Stimulated activated CD8-positive, alpha-beta memory T cell treated with anti-CD3 and anti-CD28 coated beads, Interleukin-7, amount 100 ng/mL, for 48 hours (primary cell): ENCODE measurements at places on chromosomes 12 and 14.
A peak's percentile ranks its signal among the peaks of the same experiment; 100 is the strongest.

GRCh38 chr14:100187247-100187833, 27.9 kb upstream of the DEGS2 start:
- no peak for DNase-seq

GRCh38 chr12:58321414-58321813, 380.0 kb downstream of the ATP23 start:
- DNase-seq: no peak

- DNase-seq: no peak
These were observed 19.0 kb downstream of the TRHDE start for GRCh38 chr12:72291175-72291574.

- no peak for DNase-seq
These were observed 37.4 kb upstream of the BMP4 start for GRCh38 chr14:53993920-53994607.

GRCh38 chr12:88648625-88649024, 68.4 kb upstream of the KITLG start:
- DNase-seq: no peak

- no peak for DNase-seq
These were observed 606 bp downstream of the EP400 start for GRCh38 chr12:131950182-131950913.

DNA sequence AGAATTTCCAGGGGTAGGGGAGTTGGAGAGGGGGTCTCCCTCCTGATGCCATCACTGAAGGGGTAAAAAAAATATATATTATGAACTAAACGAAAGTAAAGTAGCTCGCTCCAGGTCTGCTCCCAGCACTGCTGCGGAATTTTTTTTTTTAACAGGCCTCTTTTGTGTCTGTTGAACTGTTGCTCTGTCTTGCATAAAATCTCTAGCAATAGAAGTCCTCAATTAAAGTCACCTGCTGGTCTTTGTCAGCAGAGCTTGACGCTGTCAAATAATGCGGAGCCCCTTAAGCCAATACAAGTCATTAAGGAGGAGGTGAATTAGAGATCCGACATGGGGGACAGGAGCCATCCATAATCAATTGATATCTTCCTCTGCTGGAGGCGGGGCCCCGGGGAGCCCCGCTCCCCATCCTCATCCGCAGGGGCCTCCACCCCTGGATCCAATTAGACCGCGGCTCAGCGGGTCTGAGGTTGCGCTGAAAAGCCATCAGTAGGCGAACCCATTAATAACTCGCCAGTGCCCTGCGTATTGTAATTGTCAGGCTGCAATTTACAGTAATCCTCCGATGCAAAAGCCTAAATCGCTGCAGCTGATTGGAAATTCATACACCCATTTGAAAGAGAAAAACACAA, 85.6 kb downstream of the DICER1 start:
- no peak for DNase-seq

- no peak for DNase-seq
These were observed 44.4 kb upstream of the STXBP6 start for GRCh38 chr14:25094171-25094907.

- no peak for DNase-seq
These were observed 32.4 kb downstream of the FERMT2 start for GRCh38 chr14:52918486-52918885.

- DNase-seq: no peak
These were observed 1331.9 kb downstream of the AACS start for GRCh38 chr12:126397071-126397581.

DNA sequence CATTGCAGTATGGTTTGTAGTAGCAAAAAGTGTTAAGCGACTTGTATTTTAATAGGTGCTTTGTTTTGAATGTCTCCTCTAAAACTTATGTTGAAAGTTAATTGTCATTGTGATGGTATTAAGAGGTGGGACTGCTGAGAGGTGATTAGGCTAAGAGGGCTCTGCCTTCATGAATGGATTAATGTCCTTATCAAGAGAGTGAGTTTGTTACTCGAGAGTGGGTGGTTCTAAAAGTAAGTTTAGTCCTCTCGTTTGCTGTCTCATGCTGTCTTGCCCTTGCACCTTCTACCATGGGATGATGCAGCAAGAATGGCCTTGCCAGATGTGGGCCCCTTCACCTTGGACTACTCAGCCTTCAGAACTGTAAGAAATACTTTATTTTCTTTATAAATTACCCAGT, 17.4 kb downstream of the ZDHHC17 start:
- DNase-seq: no peak

- no peak for DNase-seq
These were observed 853 bp downstream of the TTC9 start for GRCh38 chr14:70642303-70643235.

GRCh38 chr12:20096430-20096829, 271.9 kb upstream of the PDE3A start:
- DNase-seq: no peak

DNA sequence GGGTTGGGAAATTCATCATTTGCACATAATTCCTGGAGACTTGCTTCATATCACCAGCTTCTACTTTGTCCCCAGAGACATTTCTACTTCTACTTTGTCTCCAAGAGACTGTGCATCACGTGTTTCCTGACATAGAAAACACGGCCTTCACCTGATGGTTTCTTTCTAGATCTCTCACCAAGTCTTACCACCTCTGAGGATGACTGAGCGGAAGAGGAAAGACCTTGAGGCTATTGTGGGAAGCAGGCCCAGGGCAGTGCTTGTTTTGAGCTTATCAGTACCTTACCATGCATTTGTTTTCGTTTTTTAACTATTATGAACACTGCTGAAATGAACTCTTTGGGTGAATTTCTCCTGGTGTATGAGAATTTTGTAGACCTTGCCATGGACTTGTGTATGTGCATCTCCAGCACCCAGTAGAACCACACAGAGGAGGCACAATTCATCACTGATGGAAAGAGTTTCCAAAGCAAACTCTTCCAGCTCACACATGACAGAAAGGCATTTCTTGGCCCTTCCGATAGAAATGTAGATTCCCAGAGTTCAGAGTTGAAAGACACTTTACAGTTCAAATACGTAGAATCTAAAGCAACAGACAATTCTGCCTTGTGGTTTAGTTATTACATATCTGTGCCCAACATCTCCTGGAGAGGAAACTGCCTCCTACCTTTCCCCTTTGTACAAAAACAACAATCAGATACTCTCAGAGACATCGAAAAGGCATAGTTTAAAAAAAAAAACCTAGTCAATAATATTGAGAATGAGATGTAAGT, 434.7 kb downstream of the FUT8 start:
- DNase-seq: peak; percentile 7
